ENCODE measurements at places on chromosomes 5 and 9.

- no peak for DNase-seq
Measured at GRCh38 chr5:153979028-153979783, 59.5 kb downstream of the FAM114A2 start.

DNA sequence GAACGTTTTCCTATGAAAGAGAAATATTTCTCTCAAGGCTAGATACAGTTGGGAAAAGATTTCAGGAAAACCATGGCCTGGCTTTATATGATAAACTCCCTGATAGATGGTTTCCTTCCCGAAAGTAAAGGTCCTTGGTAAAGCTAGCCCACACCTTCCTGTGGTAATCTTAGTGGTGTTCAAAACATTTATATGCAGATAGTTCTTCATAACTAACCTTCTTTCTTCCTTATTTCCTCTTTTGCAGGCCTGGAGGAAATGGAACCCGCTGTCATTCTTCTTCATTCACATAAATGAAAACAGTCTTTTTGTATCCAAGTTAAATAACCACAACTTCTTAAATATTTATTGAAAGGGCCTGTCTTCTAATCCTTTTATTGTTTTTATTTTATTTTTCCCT lies 474.0 kb upstream of the ACTBL2 start:
- no peak for DNase-seq

GRCh38 chr9:34072410-34072809 lies 23.7 kb upstream of the UBAP2 start:
- no peak for DNase-seq

GRCh38 chr5:142784401-142784955 lies 14.3 kb downstream of the ARHGAP26 start:
- no peak for DNase-seq

DNA sequence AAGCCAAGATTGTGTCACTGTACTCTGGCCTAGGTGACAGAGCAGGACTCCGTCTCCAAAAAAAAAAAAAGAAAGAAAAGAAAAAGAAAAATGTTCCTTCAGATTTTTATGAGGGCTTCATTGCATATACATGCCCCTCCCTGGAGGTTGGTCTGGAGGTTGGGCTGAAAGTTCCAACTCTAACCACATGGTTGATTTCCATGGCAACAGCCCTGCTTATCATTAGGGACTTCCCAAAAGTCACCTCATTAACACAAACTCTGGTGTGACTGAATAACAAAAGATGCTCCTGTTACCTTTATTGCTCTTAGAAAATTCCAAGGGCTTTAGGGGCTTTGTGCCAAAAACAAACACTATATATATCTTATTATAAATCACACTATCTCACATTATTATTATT lies 113.8 kb downstream of the TMC1 start:
- DNase-seq: no peak

DNA sequence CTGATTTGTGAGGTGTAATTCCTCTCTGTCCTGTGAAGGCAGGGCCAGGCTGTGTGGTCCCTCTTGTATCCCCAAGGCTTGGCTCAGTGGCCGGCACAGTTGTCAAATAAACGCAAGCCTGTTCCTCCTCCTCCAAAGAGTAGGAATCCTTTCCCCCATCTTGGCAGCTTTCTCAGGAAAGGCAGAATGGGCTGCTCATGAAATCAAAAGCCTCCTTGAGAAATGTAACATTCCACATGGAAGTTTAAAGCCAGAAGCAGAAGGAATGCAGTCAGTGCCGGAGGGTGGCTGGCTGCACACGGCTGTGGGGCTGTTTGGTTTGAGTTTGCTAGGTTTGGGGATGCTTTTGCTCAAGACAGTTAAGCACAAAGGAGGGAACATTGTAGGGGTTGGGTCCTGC lies 34.5 kb upstream of the MED10 start:
- no peak for DNase-seq

- no peak for DNase-seq
Measured at GRCh38 chr9:113631871-113632665, 168.5 kb downstream of the RGS3 start.

DNA sequence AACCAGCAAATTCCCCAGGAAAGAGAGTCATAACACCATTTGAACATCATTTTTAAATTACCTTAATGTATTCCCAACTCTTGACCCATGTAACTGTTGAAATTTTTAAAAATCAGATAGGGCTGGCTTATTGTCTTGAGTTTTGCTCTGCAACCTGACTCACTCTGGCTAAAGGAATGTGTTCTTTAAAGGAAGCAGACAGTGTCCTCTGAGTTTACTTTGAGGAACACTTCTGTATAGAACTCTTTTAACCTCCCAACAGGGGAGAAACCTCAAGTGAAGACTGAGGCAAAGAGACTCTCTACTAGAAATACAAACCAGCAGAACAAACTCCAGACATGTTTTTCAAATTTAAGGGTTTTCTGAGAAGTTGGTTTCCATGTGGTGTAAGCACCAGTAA lies 248.9 kb downstream of the CWC27 start:
- DNase-seq: no peak

DNA sequence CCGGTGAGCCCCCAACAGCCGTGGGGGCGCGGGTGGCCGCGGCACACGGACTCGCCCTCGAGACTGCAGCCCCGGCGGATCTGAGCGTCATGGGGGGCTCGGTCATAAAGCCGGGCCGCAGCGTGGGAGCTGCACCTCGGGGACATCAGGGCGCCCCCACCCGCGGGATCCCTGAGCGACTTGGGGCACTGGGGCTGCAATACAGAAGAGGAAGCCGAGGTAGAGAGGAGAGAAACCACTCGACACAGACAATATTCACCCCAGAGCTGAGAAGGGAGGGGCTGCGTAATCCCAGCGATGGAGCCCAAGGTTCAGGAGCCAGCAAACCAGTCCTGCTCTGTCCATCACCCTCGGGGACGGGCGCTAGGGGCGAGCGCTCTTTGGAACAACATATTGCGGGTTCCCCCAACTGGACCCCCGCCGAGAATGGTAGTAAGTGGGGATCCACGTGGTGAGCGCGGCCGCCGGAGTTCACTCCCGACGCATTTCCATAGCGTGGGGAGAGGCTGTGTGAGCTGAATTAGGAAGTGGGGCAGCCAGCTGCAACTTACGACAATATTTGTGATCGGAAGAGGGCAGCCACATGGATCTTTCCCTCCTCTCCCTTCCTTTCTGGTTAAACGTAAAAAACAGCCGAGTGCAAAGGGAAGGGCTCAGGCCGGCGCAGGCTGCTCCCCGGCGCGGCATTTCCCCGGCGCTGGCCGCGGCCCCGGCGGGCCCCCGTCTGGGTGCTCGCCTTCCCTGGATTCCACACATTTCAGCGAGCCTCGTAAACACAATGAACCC lies 9.9 kb downstream of the PTCH1 start:
- peak; percentile 69 for DNase-seq

DNA sequence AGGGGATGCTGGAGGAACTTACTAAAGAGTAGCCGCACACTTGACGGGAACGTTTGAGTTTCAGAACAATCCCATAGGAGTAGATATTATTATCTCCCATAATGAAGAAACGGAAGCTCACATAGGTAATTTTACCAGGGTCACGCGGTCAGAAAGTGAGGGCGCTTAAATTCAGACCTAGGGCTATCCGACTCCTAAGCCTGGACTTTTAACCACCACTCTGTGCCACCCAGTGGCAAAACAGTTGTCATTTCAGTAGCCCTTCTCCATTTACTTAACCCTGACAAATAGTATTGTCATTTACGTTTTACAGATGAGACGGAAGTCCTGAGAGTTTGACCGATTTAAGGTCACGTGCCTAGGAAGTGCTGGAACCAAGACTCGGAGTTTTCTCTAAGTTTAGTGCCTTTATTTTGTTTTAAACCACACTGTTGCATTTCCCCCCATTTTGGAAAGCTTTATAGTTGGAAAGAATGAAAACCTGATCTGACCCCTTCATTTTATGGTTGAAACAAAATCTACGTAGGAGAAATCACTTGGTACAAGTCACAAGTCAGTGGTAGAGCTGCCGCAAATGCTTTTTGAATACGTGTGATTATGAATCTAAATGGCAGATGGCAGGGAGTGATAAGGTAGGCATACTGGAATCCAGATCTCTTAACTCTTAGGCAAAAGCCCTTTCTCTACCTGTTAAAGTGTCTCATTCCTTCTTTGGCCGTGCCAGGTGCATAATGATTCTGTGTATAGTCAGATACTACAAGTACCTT lies 650 bp downstream of the MRRF start:
- DNase-seq: peak; percentile 61

DNA sequence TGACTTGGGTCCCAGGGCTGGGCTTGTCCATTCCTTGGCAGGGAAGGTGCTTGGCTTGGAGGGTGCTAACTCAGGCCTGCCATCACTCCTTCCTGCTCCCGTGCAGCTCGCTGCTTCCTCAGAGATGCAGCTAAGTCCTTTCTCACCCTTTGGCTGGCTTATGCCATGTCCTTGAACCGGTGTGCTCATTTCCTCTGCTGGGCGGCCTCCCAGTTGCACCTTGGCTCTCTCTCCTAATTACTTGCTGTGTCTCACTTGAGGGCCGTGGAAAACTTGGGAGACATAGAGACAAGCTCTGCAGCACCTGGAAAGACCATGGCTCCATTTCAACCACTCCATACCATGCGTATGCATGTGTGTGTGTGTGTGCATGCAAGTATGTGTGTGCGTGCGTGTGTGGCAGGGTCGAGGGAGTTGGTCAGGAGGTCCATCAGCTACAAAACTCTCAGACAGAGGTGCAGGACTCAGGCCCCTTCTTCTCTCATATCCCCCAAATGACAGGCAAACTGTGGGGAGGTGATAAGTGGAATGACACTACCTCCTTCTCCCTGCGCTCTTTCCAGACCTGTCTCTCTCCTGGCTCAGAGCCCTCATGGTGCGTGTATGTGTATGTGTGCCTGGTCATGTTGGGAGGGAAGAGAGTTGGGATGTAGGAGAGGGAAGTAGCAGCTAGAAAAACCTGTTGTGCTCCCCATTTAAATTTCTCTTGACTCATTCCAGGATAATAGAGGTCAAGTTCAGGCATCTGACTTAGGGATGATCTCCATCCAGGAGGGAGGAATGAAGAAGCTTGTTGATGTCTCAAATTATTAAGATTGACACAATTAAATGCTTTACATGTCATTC lies 17.6 kb upstream of the MTMR12 start:
- DNase-seq: no peak

- no peak for DNase-seq
Measured at GRCh38 chr5:150055326-150056074, 30.9 kb downstream of the CSF1R start.

GRCh38 chr9:125189011-125189360 lies 617 bp downstream of the PPP6C start:
- DNase-seq: peak; percentile 34

GRCh38 chr9:135939351-135940265 lies 21.6 kb downstream of the UBAC1 start:
- DNase-seq: peak; percentile 85

DNA sequence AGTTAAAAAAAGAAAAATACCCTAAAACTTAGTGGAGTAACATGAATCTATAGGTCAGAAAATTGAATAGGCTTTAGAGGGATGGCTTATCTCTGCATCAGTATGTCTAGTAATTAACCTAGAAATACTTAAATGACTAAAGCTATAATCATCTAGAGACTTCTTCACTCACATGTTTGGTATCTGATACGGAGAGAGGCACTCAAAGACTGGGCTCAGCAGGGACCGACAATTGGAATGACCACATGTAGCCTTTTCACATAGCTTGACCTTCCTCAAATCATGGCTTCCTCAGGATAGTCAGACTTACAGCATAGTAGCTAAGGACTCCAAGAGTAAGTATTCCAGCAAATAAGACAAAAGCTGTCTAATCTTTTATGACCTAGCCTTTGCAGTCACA lies 105.3 kb upstream of the RORB start:
- DNase-seq: no peak

DNA sequence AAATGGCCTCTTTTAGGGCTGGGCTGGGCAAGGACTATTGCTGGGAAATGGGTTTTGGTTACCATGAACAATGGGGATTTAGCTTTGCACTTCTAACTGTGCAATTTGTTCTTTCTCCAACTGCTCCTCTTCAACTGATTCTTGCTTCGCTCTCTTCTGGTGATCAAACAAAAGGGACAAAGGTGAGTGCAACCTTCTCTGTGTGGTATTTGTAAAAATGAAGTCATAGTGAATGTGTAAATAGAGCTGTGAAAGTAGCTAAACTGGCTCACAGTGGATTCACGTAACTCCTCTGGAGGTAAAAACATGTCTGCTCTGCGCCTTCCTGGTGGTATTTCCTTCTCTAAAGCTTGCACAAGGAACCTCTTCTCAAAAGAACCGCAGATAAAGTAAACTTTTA lies 20.9 kb upstream of the SPINK14 start:
- DNase-seq: no peak

DNA sequence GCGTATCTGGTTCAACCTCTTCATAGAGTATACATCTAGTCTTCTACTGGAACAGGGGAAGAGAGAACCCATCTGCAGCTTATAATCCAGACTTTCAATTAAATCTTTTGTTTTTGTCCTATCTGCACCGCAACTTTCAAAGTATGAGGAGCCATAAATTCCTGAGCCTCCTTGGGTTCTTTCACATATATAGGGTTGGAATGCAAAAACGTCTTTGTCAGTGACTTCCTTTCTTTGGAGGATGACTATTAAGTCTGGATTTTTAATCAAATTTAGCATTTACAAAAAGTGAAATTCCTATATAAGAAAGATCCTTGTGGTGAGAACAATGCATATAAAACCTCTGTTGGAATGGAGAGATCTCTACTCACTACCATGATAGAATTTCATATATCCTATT lies 370.8 kb downstream of the TMEM38B start:
- DNase-seq: no peak

GRCh38 chr9:83956436-83957247 lies 23.4 kb downstream of the HNRNPK start:
- DNase-seq: peak; percentile 52

DNA sequence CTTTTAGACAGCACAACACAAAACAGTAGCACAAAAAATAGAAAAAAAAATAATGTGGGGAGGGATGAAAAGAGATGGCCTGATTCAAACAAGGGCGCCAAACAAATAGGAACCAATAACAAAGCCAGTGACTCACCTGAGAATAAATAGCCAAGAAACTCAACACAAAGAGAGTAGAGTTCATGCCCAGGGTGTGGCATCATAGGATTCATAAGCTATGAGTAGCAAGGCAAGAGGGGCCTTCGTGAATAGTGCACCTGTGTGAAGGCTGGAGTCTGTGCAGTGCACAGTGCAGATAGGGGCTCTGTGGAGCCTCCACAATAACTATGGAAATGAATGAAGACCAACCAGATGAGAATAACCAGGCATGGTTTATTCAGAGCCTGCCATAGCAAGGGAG lies 541.7 kb downstream of the SPOCK1 start:
- DNase-seq: no peak

- DNase-seq: no peak
Measured at GRCh38 chr5:19314840-19315239, 673.2 kb downstream of the CDH18 start.

DNA sequence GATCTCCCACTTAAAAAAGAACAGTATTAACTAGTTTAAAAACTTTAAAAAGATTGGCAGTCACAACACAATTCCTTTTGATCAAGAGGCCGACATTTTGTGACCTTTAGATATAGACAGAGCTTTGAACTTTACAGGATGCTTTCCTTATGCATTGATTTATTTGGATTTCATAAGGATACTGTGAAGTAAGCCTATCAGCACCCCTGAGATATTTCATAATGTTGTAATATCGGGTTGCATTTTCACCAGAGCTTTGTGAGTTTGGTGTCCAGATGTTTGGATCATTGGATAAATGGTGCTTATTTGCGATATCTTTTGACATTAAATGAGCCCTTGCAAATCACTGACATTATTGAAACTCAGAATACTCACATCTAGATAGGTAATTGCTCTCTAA lies 7.7 kb downstream of the PALM2AKAP2 start:
- no peak for DNase-seq
